Heart right ventricle (tissue), 16 donors: ENCODE measurements at places on chromosomes 2 and 18. TPM values are rescaled to one million over a fixed set of nuclear protein-coding genes. Genes with fewer than 3 reads are reported as not detected.

PLEK gene
- 3.3 TPM for polyA plus RNA-seq

ACMSD gene
- polyA plus RNA-seq, result not detected

TXNDC2 gene
- 0.04 TPM for polyA plus RNA-seq

PPP4R3B gene
- polyA plus RNA-seq, result 15.4 TPM

KIAA2012 gene
- polyA plus RNA-seq, result not detected

SLC38A11 gene
- 0.43 TPM for polyA plus RNA-seq

NXPH2 gene
- not detected for polyA plus RNA-seq

ARHGAP25 gene
- polyA plus RNA-seq, result 2.6 TPM

CFC1 gene
- not detected for polyA plus RNA-seq

SCYGR7 gene
- not detected for polyA plus RNA-seq

WNT10A gene
- 0.07 TPM for polyA plus RNA-seq

SRSF7 gene
- polyA plus RNA-seq, result 98.8 TPM

AMER3 gene
- not detected for polyA plus RNA-seq

LIMS1 gene
- 18.8 TPM for polyA plus RNA-seq

FKBP1B gene
- polyA plus RNA-seq, result 6.3 TPM

RAB27B gene
- 0.03 TPM for polyA plus RNA-seq

PDE1A gene
- polyA plus RNA-seq, result 3.6 TPM

SH2D6 gene
- polyA plus RNA-seq, result 0.51 TPM

SLC5A7 gene
- polyA plus RNA-seq, result 0.04 TPM

HOXD8 gene
- polyA plus RNA-seq, result 0.59 TPM

ASPRV1 gene
- 1.0 TPM for polyA plus RNA-seq

TMEM131 gene
- 8.2 TPM for polyA plus RNA-seq

RPRD1A gene
- polyA plus RNA-seq, result 23.5 TPM

ANKRD44 gene
- 1.1 TPM for polyA plus RNA-seq

AUP1 gene
- polyA plus RNA-seq, result 163 TPM

VWC2L gene
- not detected for polyA plus RNA-seq

CYRIA gene
- polyA plus RNA-seq, result 1.2 TPM

ABCG5 gene
- polyA plus RNA-seq, result not detected

TRIM43 gene
- not detected for polyA plus RNA-seq

POTEI gene
- not detected for polyA plus RNA-seq

LYPD6B gene
- not detected for polyA plus RNA-seq

COL4A4 gene
- 3.9 TPM for polyA plus RNA-seq

CNRIP1 gene
- polyA plus RNA-seq, result 10.5 TPM

FLACC1 gene
- 0.88 TPM for polyA plus RNA-seq
